ENCODE measurements at places on chromosomes 12 and 14.

GRCh38 chr14:55254581-55254980 lies 16.6 kb upstream of the FBXO34 start:
- DNase-seq: no peak

DNA sequence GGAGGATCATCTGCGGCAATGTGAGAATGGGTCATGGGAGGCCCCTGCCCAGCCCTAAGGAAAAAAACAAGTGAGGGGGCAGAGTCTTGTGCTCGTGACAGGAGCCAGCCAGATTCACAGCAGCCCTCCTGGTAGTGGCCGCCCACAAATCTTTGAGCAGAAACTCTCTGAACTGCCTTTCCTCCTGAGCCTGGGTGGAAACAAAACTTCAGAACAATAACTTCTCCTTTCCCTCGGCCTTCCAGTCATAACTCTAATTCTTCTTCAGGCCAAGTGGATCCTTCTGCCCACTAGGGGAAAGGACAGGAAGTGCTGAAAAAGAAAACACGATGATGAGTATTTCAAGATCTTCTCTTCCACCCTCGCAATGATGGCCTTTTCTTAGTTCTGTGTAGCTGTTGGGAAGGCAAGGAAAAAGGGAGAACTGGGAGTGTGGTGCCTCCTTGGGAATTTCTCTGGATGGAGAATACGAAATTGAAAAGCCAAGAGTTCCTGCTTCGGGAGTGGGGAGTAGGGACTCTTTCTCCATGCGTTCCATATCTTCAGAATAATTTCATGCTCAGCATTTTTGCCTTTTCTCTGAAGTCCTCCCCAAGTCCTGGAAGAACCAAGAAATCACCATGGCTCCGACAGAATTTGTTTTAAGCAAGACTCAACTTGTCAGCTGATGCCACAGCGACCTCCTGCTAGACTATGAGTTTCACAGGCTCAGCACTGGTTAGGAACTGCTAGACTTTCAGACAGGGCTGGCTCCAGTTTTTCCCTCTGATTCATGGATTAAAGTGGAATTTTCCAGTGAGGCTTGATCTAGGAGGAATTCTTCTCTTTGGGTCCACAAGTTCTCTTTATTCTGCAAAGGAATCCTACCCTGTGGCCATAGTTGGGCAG lies 188.9 kb downstream of the CAND1 start:
- no peak for DNase-seq

DNA sequence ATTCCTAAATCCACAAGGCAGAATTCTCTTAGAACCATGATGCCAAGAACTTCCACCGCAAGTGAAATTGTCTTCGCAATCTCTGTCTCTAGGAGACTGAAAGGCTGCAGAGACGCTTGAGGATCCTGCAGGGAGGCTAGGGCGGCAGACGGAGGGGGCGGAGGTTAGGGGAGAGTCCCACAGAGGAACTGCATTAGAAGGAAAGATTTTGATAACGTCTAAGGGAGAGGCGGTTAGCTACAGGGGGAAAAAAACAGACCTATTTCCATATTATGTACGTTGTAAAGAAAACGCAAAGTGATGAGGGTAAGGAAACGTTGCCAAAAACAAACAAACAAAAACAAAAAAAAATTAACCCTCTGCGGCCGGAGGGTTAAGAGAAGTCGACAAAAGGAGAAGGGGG lies 595 bp downstream of the KLHL28 start:
- peak; percentile 52 for DNase-seq

DNA sequence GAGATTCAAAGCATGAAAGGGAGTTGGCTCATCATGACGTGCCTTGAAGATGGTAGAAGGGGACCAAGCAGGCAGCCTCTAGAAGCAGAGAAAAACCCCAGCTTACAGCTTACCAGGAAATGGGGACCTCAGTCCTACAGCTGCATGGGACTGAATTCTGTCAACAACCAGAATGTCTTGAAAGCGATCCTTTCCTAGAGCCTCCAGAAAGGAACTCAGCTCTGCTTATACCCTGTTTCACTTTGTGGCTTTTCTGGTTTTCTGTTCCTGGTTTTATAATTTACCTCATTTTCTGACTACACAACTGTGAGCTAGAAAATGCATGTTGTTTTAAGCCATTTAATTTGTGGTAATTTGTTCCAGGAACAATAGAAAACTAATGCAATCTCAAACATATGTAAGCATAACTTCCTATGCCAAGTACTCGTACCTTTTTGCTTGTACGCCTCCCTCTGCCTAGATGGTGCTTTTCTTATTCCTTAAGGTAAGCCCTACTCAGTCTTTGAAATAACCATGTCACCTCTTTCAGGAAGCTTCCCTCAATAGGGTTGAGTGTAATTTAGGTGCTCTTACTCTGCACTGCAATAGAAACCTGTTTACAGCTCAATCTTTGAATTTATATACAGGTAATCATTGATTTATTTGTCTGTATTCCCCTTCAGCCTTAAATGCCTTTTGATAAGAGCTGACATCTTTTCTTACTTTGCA lies 348.8 kb downstream of the TMEM117 start:
- no peak for DNase-seq

DNA sequence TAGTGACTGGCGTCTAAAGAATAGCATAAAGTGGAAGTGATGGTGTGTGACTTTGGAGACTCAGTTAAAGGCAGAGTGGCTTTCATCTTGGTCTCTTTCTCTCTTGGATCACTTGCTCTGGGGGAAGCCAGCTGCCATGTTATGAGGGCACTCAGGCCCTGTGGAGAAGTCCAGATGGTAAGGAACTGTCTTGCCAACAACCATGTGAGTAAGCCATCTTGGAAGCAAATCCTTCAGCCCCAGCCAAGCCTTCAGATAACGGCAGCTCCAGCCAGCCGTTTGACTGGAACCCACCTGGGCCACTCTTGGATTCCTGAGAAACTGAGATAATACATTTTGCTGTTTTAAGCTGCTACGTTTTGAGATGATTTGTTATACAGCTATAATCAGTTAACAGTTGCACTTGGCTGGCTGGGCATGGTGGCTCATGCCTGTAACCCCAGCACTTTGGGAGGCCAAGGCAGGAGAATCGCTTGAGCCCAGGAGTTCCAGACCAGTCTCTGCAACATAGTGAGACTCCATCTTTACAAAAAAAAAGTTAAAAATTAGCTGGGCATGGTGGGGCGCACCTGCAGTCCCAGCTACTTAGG lies 7.7 kb upstream of the LRRC23 start:
- no peak for DNase-seq

GRCh38 chr12:92900941-92901340 lies 28.2 kb downstream of the EEA1 start:
- DNase-seq: no peak

- DNase-seq: no peak
Measured at GRCh38 chr12:109521831-109522230, 44.4 kb downstream of the UBE3B start.

DNA sequence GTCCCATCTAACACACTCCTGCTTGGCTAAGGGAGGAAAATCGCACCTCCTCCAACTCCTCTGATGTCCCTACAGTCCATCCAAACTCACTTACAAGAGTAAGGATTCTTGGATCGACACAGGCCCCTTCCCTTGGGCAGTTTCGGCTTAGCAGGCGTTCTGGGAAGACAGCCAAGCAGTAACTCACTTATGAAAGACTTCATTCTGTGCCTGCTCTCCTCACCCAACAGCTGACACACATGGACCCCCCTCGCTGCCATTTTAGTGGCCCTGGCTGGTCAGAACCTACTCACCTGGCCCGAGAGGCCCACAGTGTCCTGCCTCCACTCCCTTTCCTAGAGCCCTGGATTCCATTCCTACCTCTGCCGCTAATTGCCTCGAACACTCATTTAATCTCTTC lies 52.3 kb upstream of the BCL2L14 start:
- no peak for DNase-seq

DNA sequence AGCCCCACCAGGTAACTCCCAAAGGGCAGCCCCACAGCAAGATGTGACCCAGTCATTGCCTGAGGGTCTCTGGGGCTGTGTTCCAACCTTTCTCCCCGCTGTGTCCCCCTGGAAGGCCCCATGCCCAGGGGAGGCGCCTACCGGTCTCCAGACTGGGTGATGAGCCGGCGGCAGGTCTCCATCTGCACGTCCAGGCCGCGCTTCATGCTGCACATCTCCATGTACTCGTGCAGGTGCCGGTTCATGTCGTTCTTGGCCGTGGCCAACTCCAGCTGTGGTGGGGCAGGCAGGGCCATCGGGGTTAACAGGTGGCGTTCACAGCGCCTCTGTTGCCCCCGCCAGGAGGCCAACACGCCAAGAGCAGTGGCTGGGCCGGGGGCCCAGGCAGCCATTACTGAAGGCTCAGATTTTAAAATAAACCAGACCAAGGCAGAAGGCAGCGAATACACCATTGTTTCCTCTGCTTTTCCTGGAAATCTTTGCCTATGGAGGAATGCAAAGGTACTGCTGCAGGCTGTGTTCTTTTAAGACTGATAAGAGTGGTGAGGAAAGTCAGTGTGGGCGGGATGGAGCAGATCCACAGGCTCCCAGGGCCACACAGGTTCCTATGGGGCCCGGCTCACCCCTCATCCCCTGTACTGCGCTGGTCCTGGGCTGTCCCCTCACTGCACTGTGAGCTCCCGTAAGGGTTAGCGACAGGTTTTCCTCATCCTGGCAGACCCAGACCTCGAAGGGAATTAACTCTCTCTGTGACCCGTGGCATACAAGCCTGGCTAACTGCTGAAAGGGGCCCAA lies 7.3 kb downstream of the GAPDH start:
- DNase-seq: no peak

GRCh38 chr12:65508276-65509035 lies 230.0 kb downstream of the MSRB3 start:
- no peak for DNase-seq

DNA sequence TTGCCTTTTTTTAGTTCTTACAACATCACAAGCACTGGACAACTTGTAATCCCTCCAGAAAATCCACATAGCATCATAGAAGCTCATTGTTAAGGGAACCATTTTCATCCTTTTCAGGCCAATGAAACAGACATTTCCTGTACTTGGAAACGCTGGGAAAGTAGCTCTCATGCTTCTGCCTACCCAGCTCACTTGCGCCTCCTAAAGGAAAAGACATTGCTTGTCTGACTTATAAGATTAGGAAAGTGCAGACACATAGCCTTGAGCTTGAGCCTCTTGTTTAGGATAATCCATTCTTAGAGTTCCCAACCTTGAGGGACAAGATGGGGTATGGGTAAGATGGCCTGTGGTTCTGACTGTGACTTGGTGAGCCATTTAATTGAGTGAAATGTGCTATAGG lies 589.5 kb downstream of the NOVA1 start:
- no peak for DNase-seq

GRCh38 chr12:96136161-96136560 lies 58.0 kb upstream of the ELK3 start:
- no peak for DNase-seq

GRCh38 chr14:101957406-101958234 lies 6.8 kb upstream of the DYNC1H1 start:
- no peak for DNase-seq
